ENCODE measurements at places on chromosomes 11 and 22. TPM values are rescaled to one million over a fixed set of nuclear protein-coding genes. Genes with fewer than 3 reads are reported as not detected.

TBC1D10A gene
- 107 TPM for total RNA-seq

TSSK2 gene
- total RNA-seq, result not detected

TPBGL gene
- not detected for total RNA-seq

DNA sequence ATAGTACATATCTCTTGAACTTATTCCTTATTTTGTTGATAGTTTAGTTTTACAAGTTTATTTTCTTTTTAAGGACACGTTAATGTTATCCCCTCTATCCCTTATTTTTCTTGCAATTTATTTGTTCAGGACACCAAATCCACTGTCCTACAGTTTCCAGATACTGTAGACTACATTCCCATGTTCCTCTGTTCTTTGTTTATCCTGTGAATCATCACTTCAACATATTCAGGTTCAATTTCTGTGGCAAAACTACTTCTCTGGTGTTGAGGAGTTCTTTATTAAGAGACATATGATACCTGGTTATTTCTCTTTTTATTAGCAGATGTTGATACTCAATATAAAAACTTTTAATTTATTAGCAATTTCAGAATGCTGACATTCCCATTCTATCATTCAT lies 72.8 kb upstream of the CLNS1A start:
- H3K4me3 ChIP-seq, result no peak overlapping the region
- H3K27me3 ChIP-seq, result no peaks in the 10 kb centered on the region
- no peaks in the 10 kb centered on the region for H3K4me1 ChIP-seq
- no peak overlapping the region for H3K27ac ChIP-seq
- no peak for DNase-seq

GRCh38 chr11:129767827-129768226 lies 47.8 kb upstream of the TMEM45B start:
- H3K4me1 ChIP-seq, result no peaks in the 10 kb centered on the region
- H3K4me3 ChIP-seq, result no peak overlapping the region
- no peaks in the 10 kb centered on the region for H3K36me3 ChIP-seq
- no peak overlapping the region for H3K27ac ChIP-seq
- no peak for DNase-seq

DNA sequence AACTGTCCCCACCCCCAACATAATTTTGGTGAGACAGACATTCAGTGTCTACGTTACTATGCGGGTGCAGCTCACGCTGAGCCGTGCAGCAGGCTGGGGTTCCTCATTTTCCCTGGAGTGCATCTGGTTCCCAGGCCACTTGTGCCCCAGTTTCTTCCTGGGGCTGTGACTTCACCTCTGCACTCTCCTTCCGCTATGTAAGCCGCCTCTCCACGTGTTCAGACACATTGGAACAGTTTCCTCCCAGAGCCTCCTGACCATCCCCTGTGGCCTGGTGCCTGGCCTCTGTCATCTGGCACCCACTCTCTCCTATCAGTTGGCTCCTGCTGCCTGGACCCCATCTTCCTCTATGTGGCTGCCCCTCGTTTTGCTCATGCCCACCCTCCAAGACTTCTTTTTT lies 46.2 kb upstream of the A4GALT start:
- H3K36me3 ChIP-seq, result no peaks in the 10 kb centered on the region
- peaks cover 10% of the 10 kb centered on the region for H3K4me1 ChIP-seq
- no peak overlapping the region for H3K27ac ChIP-seq
- no peak for DNase-seq
- H3K27me3 ChIP-seq, result no peaks in the 10 kb centered on the region
- no peak overlapping the region for H3K4me3 ChIP-seq

GRCh38 chr11:34064291-34064690 lies 12.8 kb downstream of the CAPRIN1 start:
- H3K36me3 ChIP-seq, result peaks cover 16% of the 10 kb centered on the region
- H3K4me1 ChIP-seq, result peaks cover 8% of the 10 kb centered on the region
- H3K4me3 ChIP-seq, result no peak overlapping the region
- no peaks in the 10 kb centered on the region for H3K27me3 ChIP-seq
- DNase-seq, result no peak

DNA sequence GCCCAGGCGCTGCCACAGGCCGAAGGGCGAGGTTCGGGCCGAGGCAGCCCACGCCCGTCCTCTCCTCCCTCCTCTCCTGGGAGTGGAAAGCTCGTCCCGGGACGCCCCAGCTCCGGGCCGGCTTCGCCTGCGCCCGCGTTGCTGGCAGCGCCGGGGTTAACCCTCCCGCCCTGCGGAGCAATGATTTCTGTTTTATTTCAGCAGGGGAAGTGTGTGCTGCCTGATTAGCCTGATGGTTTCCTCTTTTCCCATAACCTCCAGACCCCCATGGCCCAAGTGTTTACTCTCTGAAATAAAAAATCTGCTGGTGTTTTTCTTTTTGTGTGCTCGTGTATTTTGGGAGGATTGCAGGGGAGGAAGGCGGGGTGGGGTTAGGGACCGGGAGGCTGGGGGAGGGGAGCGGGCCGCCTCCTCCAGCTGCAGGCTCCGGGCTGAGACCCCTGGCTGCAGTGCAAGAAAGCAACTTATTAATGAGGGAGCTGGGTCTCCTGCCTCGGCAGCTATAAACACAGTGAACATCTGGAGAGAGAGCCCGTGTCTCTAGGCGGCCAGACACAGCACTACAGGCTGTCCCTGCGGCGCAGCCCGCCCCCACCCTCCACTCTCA lies 38.6 kb downstream of the ETS1 start:
- H3K27me3 ChIP-seq, result no peaks in the 10 kb centered on the region
- no peaks in the 10 kb centered on the region for H3K36me3 ChIP-seq
- H3K4me1 ChIP-seq, result peaks cover 10% of the 10 kb centered on the region
- peak overlapping the region; percentile 58 for H3K4me3 ChIP-seq
- no peak for DNase-seq

DNA sequence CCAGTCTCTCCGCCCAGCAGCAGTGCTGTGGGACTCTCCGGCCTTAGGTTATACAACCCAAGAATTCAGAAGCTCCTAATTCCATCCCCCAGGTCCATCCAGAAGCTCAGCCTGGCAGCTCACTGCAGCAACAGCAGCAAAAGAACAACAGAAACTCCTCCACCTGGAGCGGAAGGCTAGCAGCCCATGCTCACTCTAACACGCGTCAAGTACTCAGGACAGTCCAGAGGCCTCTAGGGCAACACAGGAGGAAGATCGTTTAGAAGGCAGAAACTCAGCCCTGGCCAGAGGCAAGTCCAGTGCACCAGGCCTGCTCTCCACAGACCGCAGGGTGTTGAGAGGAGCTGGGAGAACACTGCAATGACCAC lies 17.1 kb downstream of the PLA2G6 start:
- H3K4me3 ChIP-seq, result no peak overlapping the region
- H3K27me3 ChIP-seq, result no peaks in the 10 kb centered on the region
- no peaks in the 10 kb centered on the region for H3K36me3 ChIP-seq
- DNase-seq, result no peak

- H3K27me3 ChIP-seq, result no peaks in the 10 kb centered on the region
- no peak overlapping the region for H3K27ac ChIP-seq
- H3K4me1 ChIP-seq, result no peaks in the 10 kb centered on the region
- no peaks in the 10 kb centered on the region for H3K36me3 ChIP-seq
- peak overlapping the region; percentile 33 for H3K4me3 ChIP-seq
Measured at GRCh38 chr11:33996498-33997454, 54.8 kb upstream of the CAPRIN1 start.

DNA sequence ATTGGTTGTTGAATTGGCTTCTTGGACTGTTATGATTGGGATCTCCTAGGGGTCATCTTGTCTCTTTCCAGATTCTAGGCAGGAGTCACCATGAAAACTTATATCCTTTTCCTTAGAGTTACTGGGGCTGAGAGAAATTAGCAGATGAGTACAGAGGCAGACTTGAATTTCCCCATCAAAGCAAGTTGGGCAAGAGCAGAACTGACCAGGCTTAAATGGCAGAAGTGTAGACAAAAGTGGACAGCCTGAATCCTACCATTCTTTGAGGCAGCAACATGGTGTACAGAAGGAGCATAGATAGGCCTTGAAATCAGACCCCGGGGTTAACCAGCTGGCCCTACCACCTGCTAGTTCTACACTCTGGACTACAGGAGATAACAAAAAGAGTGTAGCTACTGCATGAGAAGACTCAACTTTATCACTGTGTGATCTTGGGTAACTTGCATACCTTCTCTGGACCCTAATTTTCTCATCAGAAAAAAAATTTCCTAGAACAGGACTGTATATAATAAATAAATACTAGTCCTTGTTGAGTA lies 427.4 kb upstream of the CADM1 start:
- H3K27ac ChIP-seq, result no peak overlapping the region
- no peaks in the 10 kb centered on the region for H3K36me3 ChIP-seq
- H3K4me1 ChIP-seq, result no peaks in the 10 kb centered on the region

- H3K4me3 ChIP-seq, result no peak overlapping the region
- H3K27ac ChIP-seq, result no peak overlapping the region
- no peaks in the 10 kb centered on the region for H3K4me1 ChIP-seq
- H3K27me3 ChIP-seq, result no peaks in the 10 kb centered on the region
Measured at GRCh38 chr11:101817581-101817980, 97.2 kb upstream of the CEP126 start.

GRCh38 chr22:50119169-50119767 lies 29.5 kb downstream of the MOV10L1 start:
- no peaks in the 10 kb centered on the region for H3K27me3 ChIP-seq
- peak overlapping the region; percentile 53 for H3K27ac ChIP-seq
- no peaks in the 10 kb centered on the region for H3K36me3 ChIP-seq
- no peak overlapping the region for H3K4me3 ChIP-seq
- no peak for DNase-seq
- no peaks in the 10 kb centered on the region for H3K4me1 ChIP-seq

DNA sequence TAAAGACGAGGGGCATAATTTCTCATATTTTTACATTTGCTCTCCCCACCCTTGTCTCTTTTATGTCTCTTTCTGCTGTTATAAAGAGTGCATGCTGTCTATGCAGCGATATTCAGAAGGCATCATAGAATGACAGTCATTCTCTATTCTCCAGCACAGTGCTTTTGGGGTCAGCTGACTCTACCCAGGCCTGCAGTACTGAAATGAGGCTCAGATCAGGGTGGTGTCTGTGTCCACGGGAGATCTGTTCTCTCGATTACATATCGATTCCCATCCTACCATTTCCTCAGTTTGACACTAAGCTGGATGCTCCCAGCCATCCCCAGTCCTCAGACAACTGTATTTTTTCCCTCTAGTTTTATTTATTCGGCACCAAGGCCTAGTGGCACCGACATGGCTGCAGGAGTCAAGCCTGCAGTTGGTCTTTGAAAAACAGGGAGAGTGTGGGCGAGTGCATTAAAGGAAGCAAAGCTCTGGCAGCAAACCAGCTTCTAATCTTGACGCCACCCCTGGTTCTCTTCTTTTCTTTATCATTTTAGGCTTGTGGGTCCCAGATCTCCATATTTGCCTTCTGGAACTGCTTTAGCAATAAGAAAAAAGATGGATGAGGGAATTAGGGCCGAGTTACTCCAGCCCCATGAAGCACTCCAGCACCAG lies 71.6 kb upstream of the PICALM start:
- H3K4me3 ChIP-seq, result no peak overlapping the region
- H3K27ac ChIP-seq, result no peak overlapping the region
- DNase-seq, result no peak
- no peaks in the 10 kb centered on the region for H3K36me3 ChIP-seq
- no peaks in the 10 kb centered on the region for H3K27me3 ChIP-seq
